ENCODE measurements at places on chromosomes 6 and 20.

- no peak for DNase-seq
Measured at GRCh38 chr6:15110726-15111354, 135.0 kb upstream of the JARID2 start.

DNA sequence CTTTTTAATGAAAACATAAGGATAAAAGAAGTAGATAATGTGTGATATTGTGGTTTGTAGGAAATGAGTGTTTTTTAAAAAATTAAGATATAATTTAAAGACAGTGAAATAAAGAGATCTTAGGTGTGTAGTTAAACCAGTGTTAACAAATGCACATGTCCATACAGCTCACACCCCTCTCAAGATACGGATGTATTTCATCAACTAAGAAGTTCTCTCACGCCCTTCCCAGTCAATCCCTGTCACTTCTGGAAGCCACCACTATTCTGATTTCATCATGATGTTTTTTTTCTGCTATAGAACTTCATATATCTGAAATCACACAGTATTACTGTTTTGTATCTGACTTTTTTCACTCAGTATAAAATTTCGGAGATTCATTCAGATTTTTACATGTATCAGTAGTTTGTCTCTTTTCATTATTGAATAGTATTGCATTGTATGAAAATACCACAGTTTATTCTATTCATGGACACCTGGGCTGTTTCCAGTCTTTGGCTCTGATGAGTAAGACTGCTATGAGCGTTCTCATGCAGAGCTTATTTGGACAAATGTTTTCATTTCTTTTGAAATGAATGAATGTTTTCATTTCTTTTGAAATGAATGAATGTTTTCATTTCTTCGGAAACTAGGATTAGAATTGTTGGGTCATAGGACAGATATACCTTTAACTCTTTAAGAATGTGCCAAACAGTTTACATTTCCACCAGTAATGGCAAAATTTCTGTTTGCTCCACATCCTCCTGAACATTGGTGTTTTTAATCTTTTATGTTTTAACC is 49.7 kb upstream of the ELOVL5 start:
- DNase-seq, result no peak

DNA sequence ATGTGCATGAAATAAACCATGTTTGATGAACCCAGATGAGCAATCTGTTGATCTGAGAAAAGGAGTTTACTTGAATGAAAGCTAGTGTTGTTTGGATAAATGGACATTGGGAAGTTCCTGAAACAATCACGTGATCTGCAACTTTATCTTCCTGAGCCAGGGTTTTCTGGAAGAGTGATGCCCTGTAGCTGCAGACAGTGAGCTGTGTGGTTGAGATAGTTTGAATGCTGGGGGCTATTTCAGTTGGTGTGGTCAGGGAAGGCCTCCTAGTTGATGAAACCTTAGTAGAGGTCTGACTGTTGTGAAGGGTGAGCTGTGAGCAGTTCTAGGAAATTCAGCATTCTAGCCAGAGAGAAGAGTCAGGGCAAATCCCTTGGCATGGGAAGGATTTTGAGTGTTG is 643.7 kb downstream of the UTRN start:
- DNase-seq, result no peak

DNA sequence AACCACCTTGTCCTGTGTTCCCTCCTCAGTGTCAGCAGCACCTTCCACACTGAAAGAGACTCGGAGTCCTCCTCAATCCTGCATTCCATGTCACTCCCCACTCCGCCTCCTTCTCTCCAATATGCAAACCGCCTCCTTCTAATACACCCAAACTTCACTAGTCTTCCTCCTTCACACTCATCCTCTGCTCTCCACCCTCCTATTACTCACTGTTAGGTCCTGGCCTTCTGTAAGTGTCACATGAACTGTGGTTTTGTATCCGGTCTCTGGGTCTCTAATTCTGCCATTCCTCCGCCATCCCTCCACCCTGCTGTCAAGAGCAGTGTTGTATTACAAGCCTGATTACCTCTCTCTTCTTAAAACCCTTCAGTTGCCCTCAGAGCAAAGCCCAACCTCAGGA is 200.5 kb upstream of the CDYL start:
- no peak for DNase-seq

DNA sequence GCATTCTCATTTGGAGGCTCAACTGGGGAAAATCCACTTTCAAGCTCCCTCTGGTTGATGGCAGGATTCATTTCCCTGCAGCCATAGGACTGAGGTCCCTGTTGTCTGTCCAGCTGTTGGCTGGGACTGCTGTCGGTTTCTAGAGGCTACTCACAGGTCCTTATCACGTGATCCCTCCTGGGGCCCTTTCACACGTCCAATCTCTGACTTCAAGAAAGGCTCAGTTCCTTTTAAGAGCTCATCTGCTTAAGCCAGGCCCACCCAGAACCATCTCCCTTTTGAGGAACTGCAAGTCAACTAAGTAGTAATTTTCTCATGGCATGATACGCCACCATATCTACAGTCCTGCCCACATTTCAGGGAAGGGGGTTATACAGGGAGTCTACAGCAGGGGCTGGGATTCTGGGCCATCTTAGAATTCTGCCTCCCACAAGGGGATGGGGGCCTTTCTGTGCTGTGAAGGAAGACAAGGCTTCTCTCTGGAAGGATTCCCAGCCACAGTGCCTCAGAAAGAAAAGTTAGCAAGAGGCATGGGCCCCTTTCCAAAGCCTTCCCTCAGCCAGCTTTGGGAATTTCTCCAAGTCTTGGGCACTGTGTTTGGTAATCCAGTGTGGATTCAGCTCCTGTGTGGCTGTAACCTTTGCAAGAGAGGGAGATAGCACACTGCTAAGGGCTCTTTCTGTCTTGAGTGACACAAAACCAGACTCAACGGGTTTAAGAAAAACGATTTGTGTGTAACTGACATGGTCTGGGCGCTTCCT is 66.4 kb downstream of the CTCFL start:
- no peak for DNase-seq

DNA sequence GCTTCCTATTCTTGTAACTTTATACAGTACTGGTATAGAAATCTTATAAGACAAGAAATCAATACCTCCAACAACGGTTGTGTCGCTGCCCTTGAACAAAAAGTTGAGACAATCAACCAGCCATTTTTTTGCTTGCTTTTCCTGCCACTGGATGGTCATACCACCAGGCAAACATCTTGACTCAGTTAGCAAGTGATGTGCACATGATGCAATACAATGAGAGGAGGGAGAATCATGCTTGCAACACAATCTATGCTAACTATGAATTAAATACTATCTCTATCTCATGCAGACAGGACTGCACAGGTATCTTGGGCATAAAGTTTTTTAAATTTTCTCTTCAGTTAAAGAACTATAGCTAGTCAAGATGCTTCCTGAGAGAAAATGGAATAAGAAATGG is 877.7 kb upstream of the CITED2 start:
- DNase-seq, result no peak

DNA sequence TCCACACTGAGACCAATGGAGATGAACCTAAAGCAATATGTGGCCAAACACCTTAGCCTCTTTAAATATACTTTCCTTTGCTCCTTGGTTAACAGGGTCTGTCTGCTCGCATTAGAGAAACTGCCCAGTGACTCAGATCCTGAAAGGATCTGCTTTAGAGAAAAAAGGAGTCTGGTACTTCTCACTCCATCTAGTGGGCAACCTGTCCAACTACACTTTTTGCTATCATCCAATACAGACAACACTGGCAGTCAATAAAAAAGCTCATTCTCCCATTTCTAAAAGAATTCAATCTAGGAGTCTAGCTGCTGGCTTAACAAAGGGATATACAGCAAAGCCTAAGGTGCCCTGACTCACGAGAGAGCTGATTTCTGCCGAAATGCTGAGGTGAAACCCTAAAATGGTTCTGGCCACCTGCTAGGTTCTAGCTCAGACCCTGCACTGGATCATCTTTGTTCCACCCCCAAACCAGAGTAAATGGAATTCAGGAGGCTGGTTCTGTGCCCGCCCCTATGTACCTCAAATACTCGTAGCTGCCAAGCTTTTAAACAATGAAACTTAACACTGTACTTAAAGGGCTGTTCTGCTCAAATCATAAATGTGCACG is 11.5 kb downstream of the GNL1 start:
- no peak for DNase-seq

DNA sequence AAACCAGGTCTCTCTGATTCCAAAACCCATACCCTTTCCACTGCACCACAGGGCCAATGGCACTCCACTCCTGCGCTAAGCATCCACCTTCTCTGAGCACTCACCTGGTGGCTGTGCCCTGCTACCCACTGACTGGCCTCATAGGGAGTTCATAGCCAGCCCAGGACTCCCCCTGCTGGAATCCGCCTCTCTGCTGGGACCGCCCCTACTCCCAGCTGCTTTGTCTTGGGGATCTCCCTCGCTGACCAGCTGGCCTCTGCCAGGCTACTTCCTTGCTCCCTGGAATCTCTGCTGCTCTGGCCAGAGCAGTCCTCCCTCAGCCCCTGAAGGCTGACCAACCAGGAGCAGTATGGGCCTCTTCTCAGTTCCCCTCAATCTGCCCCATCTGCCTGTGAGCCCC is 129.7 kb downstream of the FAXC start:
- DNase-seq, result no peak

DNA sequence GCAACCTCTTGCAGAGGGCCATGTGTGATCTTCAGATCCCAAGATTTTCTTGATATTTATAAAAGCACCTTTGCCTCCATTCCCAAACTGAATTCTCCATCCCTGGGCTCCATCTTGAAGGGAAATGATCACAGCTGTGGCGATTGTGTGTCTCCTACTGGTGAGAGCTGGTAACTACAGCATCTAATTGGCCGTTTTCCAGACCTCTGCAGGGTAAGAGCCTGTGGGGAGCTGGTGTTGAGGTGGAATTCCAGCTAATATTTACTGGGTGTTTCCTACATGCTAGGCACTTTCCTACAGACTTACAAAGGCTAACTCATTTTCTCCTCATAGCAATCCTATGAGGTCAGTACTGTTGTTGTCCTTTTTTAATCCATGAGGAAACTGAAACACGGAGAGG is 59.2 kb upstream of the FNDC1 start:
- no peak for DNase-seq

DNA sequence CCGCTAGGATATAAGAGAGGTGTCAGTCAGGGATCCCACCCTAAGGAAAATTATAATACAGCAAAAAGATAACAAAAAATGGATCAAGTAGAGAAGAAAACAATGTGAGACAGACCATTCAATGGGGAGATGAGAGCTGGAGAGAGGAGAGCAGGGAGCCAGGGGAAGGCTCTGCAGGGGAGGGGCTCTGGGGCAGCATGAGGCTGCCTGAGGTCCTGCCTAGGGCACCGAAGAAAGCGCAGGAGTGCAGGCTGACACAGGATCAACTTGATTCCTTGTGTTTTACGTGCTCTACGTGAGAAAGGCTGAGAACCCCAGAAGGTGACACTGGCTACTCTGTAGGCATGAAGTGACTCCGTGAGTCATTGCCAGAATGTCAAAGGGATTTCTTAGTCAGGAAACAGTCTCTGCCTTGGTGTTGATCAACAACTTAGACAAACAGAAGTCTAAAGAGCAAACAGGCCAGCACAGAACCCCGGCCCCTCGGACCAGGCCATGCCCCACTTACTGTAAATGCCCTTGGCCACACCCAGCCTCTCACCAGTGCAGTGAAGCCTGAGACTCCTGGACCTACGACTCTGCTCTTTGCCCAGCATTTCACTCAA is 290.1 kb upstream of the PRDM1 start:
- no peak for DNase-seq

DNA sequence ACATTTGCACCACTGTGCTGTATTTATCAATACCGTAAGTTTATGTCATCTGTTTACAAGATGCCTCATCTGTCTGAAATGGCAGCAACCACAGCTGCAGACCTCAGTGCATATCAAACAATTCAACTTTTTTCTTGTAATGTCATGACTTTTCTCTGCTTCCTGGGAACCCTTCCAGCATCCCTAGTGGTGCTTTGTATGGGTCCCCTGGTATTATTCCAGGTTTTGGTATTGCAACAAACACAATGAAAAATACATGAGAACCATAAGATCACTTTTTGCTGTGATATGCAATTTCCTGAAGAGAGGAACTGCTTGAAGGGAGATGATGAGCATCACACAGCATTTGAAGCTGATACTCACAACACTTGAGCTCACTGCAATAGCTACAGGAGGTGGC is 12.0 kb upstream of the TXNDC5 start:
- DNase-seq, result no peak

DNA sequence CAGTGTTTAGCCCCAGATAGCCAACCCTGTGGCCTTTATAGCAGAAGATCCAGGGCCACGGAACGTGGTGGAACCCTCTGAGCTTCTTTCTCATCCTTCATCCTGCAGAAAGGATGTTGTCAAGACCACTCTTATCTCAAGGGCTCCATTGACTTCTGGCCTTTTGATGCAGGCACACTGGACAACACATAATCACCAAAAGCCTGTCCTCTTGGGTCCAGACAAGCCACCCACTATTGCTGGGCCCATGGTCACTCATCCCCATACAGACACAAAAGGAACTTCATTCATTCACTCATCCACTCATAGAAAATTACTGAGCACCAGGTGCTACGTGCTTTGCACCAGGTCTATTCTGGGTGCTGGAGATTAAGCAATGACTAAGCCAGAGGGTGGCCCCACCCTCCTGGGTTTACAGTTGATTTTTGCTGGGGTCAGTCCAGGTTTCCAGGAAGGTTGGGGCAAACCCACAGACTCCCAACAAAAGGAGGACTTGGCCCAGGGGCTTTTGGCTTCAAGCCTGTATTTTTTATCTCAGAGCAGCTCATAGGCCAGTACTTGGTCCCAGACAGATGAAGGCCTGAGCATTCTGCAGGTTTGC is 2.4 kb downstream of the CST8 start:
- no peak for DNase-seq

DNA sequence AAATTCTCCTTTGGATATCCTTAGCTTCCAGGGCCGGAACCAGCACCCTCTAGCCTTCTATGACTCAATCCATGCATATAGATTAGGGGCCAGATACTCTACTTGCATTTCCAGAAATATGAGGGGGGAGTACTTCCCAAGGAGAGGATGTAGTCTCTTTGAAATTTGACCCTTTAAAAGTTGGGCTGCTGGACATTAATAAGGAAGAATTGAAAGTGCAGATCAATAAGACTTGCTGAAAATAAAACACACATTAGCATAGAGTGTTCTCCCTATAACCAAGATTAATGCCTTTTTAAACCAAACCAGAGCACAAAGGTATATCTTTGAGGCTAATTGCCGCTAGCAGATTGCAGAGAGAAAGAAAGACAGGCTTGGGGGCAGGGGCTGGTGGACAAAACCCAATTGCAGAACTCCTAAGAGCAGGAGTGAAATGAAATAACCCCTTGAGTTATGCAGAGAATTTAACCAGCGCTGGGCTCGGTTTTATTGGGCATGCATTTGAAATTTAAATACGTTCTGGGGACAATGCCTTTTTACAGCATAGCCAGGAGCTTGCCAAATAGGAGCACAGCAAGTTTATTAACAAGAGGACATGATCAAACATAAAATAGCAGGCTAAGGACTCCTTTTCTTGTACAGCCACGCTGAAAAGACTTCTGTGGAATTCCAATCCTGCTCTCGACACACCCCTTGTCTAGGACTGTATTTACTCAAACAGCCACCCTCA is 108.2 kb upstream of the SALL4 start:
- no peak for DNase-seq

DNA sequence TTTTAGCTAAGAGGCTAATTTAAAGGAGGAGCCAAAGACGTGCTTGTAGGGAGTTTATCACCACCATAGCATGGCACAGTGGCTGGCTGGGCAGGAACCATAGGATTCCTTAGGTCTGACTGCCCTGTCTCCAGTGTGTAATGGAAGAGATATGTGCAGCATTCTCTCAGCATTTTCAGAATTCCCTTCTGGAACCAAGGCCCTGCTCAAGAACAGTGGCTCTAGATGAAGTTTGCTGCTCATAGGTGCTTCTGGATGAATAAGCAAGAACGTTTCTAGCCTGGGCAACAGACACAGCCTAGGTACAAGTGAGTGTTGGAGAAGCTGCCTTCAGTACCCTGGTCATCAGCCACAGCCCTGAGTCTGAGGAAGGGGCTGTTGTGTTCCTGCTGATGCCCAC is 69.1 kb downstream of the LCA5 start:
- no peak for DNase-seq

Data from stimulated activated CD8-positive, alpha-beta memory T cell treated with anti-CD3 and anti-CD28 coated beads, Interleukin-15, amount 100 ng/mL, for 24 hours (primary cell).